ENCODE measurements at places on chromosomes 7 and 10.

DNA sequence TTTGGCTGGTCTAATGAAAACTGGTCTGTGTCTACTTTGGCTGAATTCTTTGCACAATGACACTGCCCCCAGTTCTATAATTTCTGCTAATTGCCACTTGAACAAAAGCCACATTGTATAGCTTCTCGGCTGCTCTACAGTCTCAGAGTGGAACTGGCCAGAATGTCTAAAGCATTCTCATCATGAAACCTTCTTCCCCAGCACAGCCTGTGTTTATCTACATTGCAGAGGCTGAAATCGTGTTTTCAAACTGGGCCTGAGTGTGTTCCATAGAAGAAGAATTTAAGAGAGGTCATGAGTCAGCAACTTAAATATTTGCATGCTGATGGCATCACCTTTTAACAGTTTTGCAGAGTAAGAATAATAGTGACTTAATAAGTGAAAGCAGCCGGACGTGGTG lies 177.2 kb downstream of the BUB3 start:
- DNase-seq, result no peak

DNA sequence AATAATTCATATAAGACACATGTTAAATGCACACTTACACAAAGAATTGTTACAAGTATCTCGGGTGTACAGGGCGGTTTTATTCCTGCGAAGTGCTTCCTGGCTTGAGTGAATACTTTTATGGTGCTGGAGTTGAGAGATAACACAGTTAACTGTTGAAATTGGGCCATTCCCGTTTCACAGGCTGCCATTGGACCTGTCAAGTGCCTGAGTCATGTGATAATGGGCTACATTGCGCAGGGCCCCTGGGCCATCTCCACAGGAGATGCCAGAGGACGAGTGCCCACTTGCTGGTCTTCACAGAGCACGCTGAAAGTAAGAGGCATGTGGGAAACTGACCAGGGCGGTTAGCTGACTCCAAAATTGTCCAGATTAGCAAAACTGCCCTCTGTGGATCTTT lies 4.8 kb downstream of the FBH1 start:
- no peak for DNase-seq

DNA sequence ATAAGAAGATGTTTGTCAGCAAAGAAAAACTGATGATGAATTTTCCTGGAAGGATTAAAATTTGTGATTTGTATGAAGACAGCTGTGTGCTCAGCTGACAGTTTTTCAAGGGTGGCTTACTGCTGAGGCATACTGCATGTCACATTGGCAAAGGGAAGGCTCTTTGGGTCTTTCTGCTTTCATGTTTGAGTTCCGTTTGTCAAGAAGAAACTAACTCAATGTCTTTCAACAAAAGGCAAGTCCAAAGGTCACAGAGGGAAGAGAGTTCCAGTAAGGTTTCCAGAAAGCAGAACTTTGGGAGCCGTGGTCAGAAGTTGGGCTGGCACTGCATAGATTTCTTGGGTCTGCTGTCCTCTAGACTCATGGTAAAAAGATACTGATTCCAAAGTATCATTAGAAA lies 16.9 kb downstream of the DYDC2 start:
- no peak for DNase-seq

DNA sequence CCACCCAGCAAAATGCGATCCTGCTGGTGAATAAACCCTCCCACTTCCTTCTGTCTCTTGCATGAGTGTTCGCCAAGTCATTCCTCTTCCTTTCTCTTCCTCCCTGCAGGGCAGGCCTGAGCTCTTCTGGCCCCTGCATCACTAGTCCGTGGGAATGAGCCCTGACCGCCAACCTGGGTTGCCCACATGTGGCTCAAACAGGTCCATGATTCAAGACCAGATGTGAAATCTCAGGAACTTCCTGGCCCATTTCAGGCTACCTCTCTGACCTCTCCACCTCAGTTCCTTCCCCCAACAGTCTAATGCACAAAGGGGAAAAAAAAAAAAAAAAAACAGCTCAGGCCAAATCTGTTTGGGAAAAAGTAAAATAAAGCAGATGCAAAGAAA lies 5.4 kb upstream of the YWHAG start:
- DNase-seq, result peak; percentile 76

DNA sequence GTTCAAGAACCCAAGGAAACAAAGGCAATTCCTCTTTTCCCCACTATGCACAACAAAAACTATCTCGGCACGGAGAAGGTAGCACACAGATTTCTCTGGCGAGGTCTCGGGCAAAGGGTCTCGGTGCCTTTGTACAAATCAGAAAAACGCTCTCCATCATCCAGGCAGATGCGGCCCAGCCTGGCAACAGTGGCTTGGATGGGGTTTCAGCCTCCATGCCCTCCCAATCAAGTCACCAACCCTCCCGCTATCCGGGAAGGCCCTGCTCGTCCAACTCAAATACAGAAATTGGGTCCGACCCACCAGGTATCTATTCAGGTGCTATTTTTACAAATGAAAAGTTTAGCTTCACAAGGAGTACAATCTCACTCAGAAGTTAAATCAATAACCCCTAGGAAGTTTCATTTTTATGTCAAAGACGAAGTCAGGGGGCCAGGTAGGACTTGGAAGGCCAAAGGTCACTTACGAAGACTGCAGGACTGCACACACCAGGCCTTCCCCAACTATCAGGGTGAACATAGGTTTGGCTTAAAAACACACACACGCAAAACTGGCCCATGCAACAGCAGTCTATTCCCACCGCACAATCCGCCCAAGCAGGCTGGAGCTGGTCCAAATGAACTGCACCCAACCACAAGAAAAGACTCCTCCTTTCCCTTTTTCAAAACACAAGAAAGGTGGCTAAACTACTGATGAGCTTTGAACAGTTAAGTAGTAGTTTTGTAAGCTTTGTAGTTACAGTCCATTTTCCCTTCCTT lies 43.0 kb downstream of the GNA12 start:
- DNase-seq, result no peak

GRCh38 chr7:12543586-12543985 lies 26.9 kb upstream of the SCIN start:
- DNase-seq, result no peak

DNA sequence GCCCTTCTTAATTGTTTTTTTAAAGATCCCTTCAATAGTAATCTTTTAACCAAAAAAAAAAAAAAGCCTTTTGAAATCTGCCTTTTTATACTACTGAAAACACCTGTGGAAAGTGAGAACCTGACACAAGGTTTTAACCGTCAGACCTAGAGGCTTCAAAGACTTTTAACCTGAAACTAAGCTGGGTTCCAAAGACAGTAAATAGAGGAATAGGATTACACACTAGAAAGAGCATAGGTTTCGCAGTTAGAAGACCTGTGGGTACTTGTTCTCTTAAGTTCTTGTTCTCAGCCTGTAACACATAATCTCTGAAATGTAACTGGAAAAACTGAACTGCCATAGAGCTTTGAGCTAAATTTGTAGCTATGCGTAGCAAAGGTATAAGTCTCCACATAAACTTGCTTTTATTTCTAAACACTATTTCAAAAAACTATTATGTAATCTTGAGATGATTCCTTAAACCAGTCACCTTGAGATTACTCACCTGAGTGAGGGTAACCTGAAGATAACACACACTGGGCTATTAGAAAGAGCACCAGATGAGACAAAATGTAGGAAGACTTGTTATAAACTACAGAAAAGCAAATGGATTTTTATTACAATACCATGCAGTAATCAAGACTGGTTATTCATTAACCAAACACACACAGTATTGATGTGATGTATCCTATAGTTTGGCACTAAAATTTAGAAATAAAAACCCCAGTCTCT lies 196.6 kb upstream of the FRMD4A start:
- no peak for DNase-seq

DNA sequence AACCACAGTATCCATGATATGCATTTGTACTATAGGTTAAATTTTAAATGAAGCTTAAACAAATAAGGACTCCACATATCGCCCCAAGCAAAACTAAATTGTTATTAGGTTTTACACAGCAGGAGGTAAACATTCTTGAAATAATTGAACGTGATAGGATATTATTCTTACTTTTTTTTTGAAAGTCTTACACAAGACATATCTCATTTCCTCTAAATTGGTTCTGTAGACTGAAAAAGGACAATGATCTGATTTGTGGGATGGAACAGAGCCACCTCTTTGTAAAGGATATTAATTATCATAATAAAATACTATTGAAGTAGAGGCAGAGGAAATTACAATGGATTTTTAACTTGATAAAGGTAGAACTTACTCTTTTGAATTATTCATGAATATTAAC lies 155.1 kb upstream of the SEMA3D start:
- DNase-seq, result no peak

- DNase-seq, result no peak
Observed at GRCh38 chr7:151109094-151110048, 23.1 kb downstream of the AGAP3 start.

GRCh38 chr7:155469311-155470185 lies 11.6 kb downstream of the EN2 start:
- DNase-seq, result no peak

GRCh38 chr7:150986099-150986512 lies 4.7 kb upstream of the NOS3 start:
- no peak for DNase-seq

DNA sequence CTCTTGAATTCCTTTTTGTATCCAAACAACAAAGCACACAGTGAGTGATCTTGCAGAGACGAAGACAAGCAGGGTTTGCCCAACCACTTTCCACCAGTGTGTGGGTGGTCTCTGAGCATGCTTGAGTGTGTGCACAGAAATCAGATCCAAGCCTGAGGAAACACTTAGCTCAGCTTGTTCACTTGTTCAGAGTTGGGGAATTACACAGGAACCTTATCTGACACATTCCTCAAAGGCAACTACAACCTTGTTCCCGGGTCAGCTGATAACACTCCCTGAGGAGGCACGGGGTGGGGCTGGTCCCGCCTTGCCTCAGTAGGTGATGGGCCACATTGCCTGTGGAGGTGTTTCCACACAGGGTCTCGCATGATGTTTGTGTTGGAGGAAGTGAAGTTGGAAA lies 216.9 kb downstream of the DYNC1I1 start:
- DNase-seq, result no peak

GRCh38 chr7:47601881-47602249 lies 20.0 kb upstream of the TNS3 start:
- DNase-seq, result no peak

DNA sequence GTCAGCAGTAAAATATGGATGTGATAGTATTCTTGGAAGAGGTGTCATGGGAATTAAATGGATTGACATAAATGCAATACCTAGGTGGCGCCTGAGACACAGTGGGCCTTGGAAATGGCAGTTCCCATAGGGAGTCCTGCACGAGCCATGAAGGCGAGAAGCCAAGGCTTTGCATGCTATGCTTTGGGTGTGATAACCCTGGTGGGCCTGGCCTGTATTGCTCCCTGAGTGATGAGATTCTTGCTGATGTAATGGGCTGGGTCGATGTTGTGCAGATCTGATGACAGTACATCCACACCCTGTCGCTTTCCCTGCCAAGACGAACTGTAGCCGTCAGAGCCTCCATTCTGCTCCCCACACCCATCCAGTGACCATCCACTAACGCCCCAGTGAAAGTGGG lies 46.4 kb downstream of the CREB5 start:
- DNase-seq, result no peak

- no peak for DNase-seq
Observed at GRCh38 chr7:93720106-93720505, 145.6 kb upstream of the CALCR start.

- no peak for DNase-seq
Observed at GRCh38 chr7:101940830-101941229, 123.4 kb downstream of the CUX1 start.

DNA sequence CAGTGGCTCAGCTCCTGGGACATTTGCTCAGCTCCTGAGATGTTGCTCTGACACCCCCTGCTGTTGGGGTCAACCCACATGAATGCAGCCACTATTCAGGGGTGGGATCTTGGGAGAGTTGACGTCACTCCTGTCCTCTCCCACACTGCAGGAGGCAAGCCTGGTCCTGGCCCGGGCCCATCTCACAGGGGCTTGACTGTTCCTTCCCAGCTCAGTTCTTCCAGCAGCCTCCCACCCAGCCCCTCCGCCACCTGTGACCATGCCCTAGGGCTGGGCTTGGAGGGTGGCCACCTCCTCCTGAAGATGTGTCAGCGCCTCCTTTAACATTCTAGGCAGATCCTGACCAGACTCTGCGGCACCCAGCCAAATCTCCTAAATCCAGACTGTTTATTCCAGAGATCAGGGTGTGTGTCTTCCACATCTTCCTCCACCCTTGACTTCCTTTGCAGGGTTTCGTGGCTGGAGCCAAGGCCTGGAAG lies 19.1 kb upstream of the OPALIN start:
- DNase-seq, result peak; percentile 51

All from foreskin keratinocyte (primary cell).